ENCODE measurements at places on chromosomes 7 and 10.

DNA sequence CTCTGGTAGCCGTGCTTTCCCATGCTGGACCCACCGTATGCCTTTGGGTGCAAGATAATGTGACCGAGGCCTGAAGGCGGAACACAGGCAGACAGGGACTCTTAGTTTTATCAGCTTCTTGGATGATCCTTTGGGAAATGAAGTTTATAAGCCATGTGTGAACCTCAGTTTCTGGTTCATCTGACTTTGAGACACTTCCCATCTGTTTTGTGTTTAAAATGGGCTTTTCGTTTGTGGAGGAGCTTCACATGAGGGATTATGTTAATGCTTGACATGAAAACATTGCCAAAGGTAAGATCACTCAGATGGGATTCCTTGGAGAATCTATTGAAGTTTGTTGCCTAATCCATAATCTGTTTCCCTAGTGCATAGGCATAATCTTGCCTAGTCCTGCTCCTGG, 249.8 kb upstream of the LYZL1 start:
- no peak for DNase-seq

- no peak for DNase-seq
Observed at GRCh38 chr7:149443523-149443922, 17.3 kb downstream of the ZNF777 start.

- DNase-seq, result peak; percentile 35
Observed at GRCh38 chr10:22986771-22987542, 59.1 kb downstream of the ARMC3 start.

- no peak for DNase-seq
Observed at GRCh38 chr7:107966711-107967110, 36.2 kb downstream of the LAMB1 start.

- DNase-seq, result no peak
Observed at GRCh38 chr10:59894114-59894513, 12.2 kb downstream of the CCDC6 start.

- DNase-seq, result no peak
Observed at GRCh38 chr10:43680035-43680434, 31.4 kb upstream of the ZNF32 start.

- no peak for DNase-seq
Observed at GRCh38 chr7:139671967-139672366, 105.8 kb downstream of the HIPK2 start.

DNA sequence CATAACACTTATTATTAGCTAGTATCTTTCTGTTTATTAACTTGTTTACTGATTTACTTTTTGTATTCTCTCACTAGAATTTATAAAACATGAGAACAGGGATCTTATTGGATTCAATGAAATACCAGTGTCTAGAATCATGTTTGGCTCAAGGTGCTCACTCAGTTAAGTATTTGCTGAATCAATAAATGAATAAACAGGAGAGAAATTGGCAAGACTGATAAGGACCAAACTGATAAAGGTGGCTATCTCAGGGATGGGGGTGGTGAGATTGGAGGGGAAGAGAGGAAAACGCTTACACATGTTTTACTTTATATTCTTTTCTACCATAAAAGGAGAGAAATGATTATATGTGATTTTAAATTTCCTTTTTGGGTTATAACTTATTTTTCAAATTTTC, 43.3 kb upstream of the CCDC6 start:
- DNase-seq, result no peak

DNA sequence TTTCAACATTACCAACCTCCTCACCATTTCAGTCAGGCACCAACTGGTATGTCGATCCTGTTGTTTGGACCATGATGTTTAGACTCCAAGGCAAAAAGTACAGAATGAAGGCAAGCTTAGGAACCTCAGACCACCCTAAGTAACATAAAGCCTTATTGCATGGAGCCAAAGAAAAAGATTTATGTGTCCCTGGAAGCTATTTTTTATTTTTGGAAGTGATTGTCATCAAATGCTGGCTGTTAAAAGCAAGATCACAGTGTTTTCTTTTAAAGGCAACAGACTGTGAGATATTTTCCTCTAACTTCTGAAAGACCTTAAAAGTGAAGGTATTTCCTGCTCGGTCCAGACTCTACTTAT, 8.2 kb downstream of the ASB15 start:
- no peak for DNase-seq

DNA sequence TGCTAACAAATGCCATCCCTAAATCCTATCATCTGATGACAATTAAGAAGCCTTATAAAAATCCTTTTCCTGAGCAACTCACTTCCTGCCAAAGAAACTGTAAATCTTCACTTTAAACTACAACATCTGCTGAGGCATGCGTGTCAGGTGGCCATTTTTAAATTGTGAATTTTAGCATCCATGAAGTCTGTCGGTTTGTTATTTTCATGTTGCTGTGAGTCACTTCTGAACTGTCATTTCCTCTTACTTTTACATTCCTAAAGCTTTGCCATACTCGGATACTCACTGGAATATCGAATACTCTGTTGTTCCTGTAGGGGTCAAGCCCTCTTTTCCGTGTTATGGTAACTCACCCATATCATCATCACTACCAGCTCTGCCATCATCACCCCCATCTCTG, 34.3 kb upstream of the TMEM26 start:
- no peak for DNase-seq

GRCh38 chr10:48579251-48579960, 25.5 kb downstream of the ARHGAP22 start:
- DNase-seq, result no peak

- DNase-seq, result no peak
Observed at GRCh38 chr7:90677486-90678404, 81.6 kb downstream of the CDK14 start.

DNA sequence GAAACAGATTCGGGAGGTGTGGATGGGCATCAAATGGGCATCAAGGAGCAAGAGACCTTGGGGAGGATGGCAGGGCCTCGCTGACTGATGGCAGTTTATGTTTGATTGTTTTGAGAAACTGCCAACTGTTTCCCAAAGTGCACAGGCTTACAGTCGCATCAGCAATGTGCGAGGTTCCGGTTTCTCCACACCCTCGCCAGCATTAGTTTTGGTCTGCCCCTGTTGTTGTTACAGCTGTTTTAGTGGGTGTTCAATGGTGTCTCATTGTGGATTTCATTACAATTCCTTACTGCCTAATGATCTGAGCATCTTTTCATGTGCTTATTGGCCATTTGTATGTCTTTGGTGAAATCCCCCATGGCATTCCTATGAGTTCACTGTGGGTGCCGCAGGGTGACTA, 24.4 kb downstream of the AKR1E2 start:
- DNase-seq, result no peak

DNA sequence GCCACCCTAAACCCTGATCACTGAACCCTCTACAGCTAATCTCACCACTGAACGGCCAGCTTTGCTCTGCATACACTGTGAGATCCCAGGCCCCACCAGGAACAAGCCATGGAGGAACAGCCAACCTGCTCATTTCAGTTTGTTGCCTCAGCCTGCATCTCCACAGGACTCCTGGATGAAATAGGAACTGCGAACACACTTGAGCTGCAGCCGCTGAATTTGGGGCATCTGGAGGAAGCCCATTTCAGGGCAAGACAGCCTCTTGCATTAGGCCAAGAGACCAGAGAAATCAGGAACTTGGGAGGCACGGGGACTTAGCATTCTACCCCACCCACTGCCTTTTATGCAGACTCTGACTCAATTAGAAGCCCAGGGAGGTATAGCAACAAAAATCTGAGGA, 14.5 kb upstream of the EGR2 start:
- DNase-seq, result no peak

GRCh38 chr10:103659674-103660363, 166.3 kb downstream of the NEURL1 start:
- peak; percentile 71 for DNase-seq

DNA sequence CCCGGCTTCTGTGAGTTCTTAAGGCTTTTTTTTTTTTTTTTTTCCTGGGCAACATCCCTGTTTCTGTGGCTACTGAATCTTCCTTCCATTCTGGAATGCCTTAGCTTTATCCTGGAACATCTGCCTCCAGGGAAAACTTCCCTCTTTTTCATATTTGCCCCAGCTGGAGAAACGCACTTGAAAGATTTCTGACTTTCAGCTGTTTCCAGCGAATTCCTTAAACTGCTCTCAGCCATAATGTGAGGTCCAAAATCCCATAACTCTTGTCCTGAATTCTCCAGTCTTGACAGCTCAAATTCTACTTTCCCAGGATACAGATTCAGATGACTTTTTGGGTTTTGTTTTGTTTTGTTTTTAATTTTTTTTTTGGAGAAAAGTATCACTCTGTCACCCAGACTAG, 263.6 kb upstream of the AUTS2 start:
- DNase-seq, result no peak

GRCh38 chr10:82221601-82222149, 346.7 kb downstream of the NRG3 start:
- DNase-seq, result no peak

DNA sequence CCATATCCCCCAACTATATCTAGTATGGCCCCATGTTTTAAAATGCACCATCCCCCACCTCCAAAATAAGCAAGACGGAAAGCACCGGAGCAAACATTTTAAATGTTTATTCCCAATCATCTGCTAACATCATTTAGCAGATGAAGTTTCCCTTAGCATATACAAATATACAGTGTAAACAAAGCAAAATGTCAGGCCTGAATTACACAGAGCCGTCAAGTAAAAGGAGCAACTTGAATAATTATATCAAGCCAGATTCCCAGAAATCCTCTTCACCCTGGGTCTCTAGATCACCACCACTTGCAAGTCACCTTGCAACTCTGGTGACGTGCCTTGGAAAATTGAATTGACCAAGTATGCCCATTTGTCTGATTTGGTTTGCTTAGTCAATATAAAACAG, 91.6 kb upstream of the COL1A2 start:
- DNase-seq, result no peak

DNA sequence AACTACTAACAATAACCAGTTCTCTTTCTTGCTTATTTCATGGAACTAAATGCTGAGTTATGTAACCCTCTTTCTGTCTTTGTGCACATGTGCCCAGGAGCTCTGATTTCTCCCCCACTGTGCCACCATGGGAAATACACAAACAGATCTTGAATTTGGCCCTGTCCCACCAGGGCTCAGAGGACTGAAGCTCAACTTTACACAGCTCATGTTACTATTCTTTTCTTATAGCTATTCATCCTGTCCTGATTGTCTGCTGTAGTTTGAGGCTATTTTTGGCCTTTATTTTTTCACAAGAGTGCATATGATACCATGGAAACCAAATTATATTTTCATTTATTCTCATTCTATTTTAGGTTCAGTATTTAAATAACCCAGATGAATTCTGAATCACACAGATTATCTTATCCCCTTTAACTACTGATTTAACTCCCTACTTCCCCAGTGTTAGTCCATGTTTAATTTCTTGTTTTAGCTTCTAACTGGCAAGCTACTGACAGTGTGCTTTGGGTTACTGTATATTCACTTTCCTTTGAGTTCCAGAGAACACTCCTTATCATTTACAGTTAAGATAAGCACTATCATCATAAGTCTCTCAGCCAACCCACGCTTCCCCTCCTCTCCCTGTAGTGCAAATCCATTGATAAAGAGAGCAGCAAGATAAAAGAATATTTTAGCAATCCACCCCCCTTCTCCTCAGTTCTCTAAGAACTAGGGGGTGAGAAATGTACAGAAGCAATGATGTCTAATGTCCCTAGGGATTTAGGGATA, 71.8 kb upstream of the GSDME start:
- DNase-seq, result no peak

GRCh38 chr7:2843711-2844152, 376 bp downstream of the GNA12 start:
- no peak for DNase-seq

GRCh38 chr10:124994573-124995473, 52.9 kb downstream of the ZRANB1 start:
- no peak for DNase-seq

GRCh38 chr10:123562811-123563580, 103.2 kb upstream of the GPR26 start:
- DNase-seq, result no peak

All from CD4-positive, alpha-beta T cell treated with Interleukin-4 for 4 hours (primary cell).